ENCODE measurements at places on chromosomes 3 and 15.
A peak's percentile ranks its signal among the peaks of the same experiment; 100 is the strongest.

GRCh38 chr3:155208183-155208800 is 85.2 kb downstream of the STRIT1 start:
- DNase-seq: no peak

DNA sequence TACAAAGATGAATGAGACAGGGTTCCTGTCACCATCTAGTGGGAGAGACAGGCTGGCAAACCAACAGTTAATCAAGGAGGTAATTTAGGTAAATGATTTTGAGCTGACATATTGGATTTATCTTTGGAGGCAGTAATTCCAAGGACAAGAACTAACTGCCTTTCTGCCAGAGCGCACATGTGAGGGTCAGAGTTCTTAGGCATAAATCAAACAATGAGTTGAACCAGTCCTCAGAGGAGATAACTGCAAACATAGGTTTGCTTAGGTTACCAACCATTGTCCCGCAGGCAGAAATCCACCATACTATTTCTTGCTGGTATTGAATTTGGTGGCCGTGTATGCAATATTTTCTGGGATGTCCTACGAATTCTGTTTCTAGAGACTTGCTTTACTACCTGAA is 14.2 kb upstream of the PPP1R2 start:
- DNase-seq: no peak

DNA sequence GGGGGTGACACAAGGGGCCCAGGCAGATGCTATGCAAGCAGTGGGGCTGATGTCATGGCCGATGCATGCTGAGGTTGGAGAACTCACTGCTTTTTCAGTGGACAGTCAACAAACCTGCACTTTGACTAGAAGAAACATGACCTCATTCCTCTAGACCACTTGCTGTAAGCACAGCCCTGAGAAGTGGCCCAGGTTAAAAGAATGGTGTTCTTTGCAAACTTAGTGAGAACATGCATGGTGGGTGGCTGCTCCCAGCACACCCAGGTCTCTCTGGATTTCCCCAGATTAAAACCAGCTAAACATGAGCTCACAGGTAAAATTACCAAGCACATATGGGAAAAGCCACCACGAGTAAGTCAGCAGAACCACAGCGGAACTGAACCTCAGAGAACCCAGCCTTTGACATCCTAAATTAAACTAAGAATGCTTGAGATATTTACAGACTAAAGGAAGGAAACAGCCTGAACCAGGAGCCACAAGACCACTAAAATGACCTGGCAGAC is 15.5 kb downstream of the DLEC1 start:
- DNase-seq: no peak

GRCh38 chr3:9130345-9131305 is 118.8 kb downstream of the SRGAP3 start:
- no peak for DNase-seq

GRCh38 chr15:97200161-97200560 is 760.3 kb upstream of the ARRDC4 start:
- DNase-seq: no peak

DNA sequence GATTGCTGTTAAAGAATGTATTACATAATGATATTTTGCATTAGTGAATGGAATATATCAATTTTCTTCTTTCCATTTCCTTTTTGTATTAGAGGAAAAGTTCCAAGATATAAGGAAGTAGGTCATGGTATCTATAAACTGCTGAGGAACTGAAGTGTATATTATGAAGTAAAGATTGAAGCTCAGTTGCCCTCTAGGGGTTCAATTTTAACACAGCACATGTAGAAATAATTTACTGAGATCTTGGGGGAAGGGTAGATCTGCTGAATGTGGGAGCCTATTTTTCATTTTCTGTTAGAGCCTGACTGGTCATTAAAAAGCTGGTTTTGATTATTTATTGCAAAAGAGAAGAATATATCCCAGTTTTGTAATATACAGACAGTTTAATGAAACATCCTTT is 45.2 kb downstream of the CMC1 start:
- peak; percentile 48 for DNase-seq

GRCh38 chr15:31077181-31077580 is 24.3 kb downstream of the TRPM1 start:
- DNase-seq: no peak

- no peak for DNase-seq
These were observed 201.9 kb upstream of the STRIT1 start for GRCh38 chr3:155495387-155495786.

DNA sequence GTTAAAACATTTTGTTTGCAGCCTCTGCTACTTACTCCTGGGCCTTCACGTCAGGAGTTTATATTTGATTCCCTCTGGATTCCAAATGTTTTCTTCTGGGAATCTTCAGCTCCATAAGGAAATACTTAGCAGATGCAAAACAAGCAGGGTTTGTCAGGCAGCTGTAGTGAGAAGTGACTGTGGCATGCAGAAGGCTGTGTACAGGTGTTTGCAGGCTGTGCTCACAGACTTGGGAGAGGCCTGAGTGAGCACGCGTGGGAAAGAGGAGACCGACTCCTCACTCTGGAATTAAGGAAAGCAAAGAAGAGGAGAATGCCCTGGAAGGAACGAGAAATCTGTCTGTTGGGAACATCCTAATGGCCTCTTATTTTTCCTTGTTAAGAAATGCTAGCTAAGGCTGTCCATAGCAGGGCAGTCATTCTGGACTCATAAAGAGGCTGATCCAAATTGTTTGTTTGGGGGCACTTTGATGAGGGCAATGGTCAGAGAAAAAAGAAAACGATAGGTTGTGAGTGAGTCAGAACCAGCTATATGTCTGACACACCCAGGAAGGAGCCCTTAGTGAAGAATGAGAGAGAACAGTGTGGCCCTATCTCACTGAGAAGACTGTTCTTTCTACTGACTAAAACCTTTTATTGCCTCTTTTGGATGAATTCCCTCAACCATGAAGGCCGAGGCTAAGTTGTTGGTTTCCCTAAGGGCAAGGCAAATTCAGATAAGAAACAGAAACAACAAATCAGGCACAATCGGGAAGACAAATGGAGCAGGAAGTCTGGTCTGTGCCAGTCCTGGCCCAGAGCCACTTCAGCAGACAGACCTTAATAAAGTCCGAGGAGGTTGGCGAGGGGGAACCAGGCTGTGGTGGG is 82.6 kb downstream of the TGFBR2 start:
- DNase-seq: no peak

- DNase-seq: no peak
These were observed 24.3 kb downstream of the VIPR1 start for GRCh38 chr3:42526616-42527367.

All from bone marrow (tissue), 2 donors.